ENCODE measurements at places on chromosomes 16 and 17.

DNA sequence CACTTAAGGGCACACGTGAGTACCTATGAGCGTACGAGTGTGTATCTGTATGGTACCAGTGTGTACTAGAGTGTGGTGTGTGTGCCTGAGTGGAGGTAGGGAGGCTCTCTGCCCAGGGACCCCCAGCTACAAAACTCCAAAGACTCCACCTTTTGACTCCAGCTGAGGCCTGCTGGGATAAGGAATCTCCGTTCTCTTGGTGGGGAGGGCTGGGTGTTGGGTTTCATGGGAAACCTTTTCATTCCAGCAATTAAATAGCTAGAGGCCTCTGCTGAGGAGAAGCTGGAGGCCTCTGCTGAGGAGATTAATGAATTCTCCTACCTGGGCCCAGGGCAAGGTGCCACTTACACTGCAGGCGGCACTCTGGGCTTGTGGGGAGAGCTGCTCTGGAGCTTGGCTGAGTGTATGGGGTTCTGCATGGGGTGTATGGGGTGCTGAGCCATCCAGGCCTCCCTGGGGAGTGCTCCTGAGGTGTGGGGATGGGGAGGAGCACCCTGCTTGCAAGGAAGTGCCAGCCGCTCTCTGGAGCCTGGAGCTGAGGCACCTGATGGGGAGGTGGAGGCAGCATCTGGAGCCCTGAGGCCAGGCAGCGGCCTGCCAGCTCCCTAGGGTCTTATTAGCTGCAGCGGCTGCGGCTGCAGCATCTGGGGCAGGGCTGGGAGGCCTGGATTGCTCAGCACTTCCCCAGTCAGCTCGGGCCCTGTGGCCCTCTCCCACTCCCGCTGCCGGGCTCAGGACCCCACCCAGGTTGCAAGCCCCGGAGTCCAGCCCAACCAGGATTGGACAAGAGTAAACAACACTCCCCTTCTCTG, 4.6 kb downstream of the ANKRD13B start:
- no peak for DNase-seq

DNA sequence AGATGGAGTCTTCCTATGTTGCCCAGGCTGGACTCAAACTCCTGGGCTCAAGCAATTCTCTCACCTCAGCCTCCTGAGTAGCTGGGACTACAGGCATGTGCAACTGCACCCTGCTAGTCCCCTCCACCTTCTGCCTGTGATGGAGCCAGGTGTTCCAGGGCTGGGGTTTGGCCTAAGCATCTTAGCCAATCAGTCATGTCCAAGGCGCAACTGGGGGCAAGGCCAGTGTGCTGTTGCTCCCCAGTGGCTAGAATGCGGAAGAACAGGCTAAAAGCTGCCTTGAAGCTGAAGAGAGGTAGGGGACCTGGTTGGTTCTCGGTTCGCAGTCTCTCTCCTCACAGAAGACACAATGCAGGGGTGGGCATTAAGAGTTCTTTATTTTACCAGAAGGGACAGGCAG, 18.6 kb downstream of the FLOT2 start:
- no peak for DNase-seq

GRCh38 chr17:54347495-54347894, 524.8 kb downstream of the KIF2B start:
- no peak for DNase-seq

GRCh38 chr17:2592971-2593820, at the start of gene PAFAH1B1:
Gene PAFAH1B1, plus strand, starts transcription at chr17:2593654. Its CDS starts 44,635 bp downstream, at chr17:2638289.
- peak; percentile 98 for DNase-seq

DNA sequence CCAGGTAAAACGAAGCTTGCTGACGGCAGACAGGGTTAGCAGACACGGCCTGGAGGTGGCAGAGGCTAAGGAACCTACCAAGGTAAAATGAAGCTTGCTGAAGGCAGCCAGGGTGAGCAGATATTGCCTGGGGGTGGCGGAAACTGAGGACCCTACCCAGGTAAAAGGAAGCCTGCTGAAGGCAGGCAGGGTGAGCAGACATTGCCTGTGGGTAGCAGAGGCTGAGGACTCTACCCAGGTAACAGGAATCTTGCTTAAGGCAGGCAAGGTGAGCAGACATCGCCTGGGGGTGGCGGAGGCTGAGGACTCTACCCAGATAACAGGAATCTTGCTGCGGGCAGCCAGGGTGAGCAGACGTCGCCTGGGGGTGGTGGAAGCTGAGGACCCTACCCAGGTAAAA, 2.6 kb upstream of the GCGR start:
- no peak for DNase-seq

DNA sequence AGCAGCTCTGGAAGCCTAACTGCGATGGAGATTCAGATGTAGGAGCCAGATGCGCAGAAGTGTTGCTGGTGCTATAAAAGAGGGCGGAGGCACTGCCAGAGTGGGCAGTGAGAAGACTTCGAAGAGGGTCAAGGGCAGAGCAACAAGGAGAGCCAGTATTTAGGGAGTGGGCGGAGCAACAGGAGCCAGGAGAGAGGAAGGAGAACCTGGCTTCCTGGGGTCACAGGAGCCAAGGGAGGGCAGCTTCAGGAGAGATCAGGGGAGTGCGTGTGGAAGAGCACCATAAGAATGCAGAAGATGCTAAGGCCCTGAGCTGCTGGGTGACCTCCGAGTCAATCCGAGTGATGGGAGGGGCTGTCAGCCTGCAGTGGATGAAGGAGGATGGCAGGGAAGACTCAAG, 14.4 kb upstream of the MRPS23 start:
- DNase-seq = no peak

GRCh38 chr17:75110234-75110937, 617 bp downstream of the ARMC7 start:
- DNase-seq = peak; percentile 51

- no peak for DNase-seq
Measured at GRCh38 chr16:88076211-88076931, 125.1 kb downstream of the BANP start.

All from B cell (primary cell).